ENCODE measurements at places on chromosomes 11 and 22.

DNA sequence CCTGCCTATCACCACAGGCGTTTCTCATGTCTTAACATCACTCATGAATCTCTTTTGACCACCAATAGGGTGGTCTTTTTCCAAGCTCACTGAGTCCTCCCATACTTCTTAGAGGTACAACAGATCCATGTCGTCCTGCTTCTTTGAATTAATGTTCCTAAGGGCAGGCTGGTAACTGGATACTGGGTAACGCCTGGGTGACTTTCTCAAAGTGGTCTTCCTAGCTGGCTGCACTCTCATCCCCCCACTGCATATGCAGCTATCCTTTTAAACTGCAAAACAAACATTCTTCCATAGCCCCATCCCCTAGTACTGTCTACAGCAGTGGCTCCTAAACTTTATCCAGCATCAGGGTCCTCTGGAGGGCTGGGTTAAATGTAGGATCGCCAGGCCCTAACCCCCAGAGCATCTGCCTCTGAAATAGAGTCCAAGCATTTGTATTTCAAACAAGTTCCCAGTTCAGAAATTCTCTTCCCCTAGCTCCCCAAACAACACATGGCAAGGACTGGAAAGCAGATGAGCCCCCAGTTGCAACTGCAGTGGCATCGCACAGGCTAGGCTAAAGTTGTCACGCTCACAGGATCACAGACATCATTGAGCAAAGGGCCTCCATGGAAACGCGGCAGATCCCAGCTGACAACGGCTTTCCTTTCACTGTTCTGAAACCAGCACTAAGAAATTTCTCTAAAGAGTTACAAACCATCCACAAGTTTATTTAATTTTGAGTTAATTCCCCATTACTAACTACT is 204.9 kb downstream of the LARGE1 start:
- no peak overlapping the region for H3K4me3 ChIP-seq
- no peak overlapping the region for H3K27ac ChIP-seq
- H3K27me3 ChIP-seq, result no peaks in the 10 kb centered on the region
- H3K36me3 ChIP-seq, result no peaks in the 10 kb centered on the region
- DNase-seq, result no peak
- H3K4me1 ChIP-seq, result no peaks in the 10 kb centered on the region

GRCh38 chr11:61883327-61883726 is 8.0 kb downstream of the FADS3 start:
- H3K27me3 ChIP-seq, result no peaks in the 10 kb centered on the region
- no peak overlapping the region for H3K27ac ChIP-seq
- H3K4me3 ChIP-seq, result peak overlapping the region; percentile 7
- H3K36me3 ChIP-seq, result no peaks in the 10 kb centered on the region
- peaks cover 2% of the 10 kb centered on the region for H3K4me1 ChIP-seq
- DNase-seq, result no peak

DNA sequence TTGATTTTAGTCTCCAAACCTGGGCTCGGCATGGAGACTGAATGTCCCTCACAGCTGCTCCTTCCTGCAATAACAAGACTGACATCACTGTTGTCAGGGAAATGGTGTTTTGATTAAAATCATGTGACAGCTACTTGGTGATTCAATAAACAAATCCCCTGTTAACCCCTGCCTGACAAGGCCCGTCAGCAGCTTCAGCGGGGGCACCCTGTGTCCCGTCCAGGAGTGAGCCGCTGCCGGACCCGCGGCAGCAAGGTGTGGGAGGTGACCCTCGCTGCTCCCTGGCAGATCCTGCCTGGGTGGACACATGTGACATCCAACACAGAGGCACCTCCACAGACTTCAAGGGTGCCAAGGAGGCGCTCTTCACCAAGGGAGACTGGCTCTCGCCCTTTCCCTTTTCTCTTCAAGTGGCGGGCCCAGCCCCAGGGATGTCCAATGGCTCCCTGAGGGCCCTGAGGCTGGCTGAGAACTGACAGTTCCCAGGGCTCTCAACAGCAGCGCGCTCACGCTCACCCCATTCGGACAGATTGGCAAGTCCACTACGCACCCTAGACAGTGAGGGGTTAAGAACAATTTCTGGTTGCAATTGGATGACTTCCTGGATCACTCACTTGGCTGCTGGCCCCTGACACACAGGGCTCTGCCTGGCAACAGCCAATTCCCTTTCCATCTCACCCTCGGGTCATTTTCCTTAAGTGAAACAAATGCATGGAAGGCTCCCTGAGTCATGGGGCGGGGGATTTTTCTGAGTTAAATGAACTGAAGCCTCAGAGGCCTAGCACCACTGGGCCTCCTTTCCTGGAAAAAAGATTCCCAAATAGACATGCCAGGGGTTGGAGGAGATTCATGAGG is 30.7 kb downstream of the PPP2R1B start:
- H3K27me3 ChIP-seq, result no peaks in the 10 kb centered on the region
- no peak for DNase-seq
- H3K36me3 ChIP-seq, result no peaks in the 10 kb centered on the region
- H3K4me1 ChIP-seq, result peaks cover 9% of the 10 kb centered on the region
- no peak overlapping the region for H3K4me3 ChIP-seq

GRCh38 chr11:126408901-126409619 is 53.6 kb downstream of the ST3GAL4 start:
- no peaks in the 10 kb centered on the region for H3K27me3 ChIP-seq
- H3K4me3 ChIP-seq, result peak overlapping the region; percentile 36
- DNase-seq, result no peak
- H3K4me1 ChIP-seq, result peaks cover 8% of the 10 kb centered on the region
- H3K27ac ChIP-seq, result no peak overlapping the region

DNA sequence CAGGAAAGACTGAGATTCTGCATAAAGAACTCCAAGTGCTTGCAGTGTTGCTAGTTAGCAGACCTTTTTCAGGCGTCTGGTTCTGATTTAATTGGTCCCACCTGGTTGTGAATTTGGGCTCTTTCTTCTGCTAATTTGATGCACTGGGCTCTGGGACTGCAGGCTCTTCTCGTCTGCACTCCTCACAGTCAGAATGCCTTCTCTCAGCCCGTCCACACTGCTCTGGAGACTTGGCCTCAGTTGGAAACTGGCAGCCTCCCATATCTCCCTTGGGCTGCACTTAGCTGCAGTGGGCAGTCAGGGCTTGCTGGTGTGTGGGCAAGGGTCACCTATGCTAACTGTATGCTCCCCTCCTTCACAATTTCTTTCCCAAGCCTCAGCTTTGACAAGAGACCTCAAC is 1.5 kb downstream of the TRIM6 start:
- H3K27me3 ChIP-seq, result peaks cover 21% of the 10 kb centered on the region
- no peak overlapping the region for H3K4me3 ChIP-seq
- H3K36me3 ChIP-seq, result no peaks in the 10 kb centered on the region
- no peak overlapping the region for H3K27ac ChIP-seq
- DNase-seq, result no peak

- no peaks in the 10 kb centered on the region for H3K36me3 ChIP-seq
- H3K27ac ChIP-seq, result no peak overlapping the region
- DNase-seq, result no peak
- peaks cover 2% of the 10 kb centered on the region for H3K4me1 ChIP-seq
Observed at GRCh38 chr11:123797114-123797513, 9.0 kb downstream of the OR6M1 start.

GRCh38 chr11:77171885-77172665 is 44.0 kb downstream of the MYO7A start:
- H3K36me3 ChIP-seq, result no peaks in the 10 kb centered on the region
- no peak for DNase-seq
- H3K27ac ChIP-seq, result no peak overlapping the region

DNA sequence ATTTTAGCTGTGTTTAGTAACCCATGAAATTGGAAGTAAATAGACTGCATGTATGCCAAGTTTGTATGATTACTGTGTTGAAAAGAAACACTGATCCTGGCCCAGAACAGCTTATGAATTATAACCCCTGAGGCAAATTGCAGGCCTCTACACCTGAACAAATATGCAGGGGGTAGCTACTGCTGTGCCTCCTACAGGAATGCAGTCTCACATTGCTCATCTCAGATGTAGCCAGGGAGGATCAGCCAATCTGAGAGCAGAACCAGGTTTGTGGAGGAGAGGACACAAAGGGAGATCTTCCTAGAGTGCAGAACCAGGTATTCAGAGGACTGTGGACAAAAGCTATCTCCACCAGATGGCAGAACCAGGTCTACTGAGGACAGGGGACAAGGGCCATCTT is 442.2 kb upstream of the DDI1 start:
- no peaks in the 10 kb centered on the region for H3K36me3 ChIP-seq
- DNase-seq, result no peak
- H3K4me3 ChIP-seq, result no peak overlapping the region
- H3K4me1 ChIP-seq, result no peaks in the 10 kb centered on the region

GRCh38 chr11:103673773-103674172 is 362.7 kb upstream of the DDI1 start:
- DNase-seq, result no peak
- H3K27ac ChIP-seq, result no peak overlapping the region
- no peaks in the 10 kb centered on the region for H3K36me3 ChIP-seq
- no peak overlapping the region for H3K4me3 ChIP-seq
- H3K27me3 ChIP-seq, result peaks cover 40% of the 10 kb centered on the region
- no peaks in the 10 kb centered on the region for H3K4me1 ChIP-seq

- no peak overlapping the region for H3K4me3 ChIP-seq
- H3K27ac ChIP-seq, result no peak overlapping the region
- no peak for DNase-seq
- H3K4me1 ChIP-seq, result no peaks in the 10 kb centered on the region
Observed at GRCh38 chr11:20688761-20689160, 19.4 kb downstream of the NELL1 start.

GRCh38 chr11:47234669-47235100 is 13.9 kb downstream of the ACP2 start:
- H3K27me3 ChIP-seq, result no peaks in the 10 kb centered on the region
- peak overlapping the region; percentile 76 for H3K4me3 ChIP-seq
- H3K36me3 ChIP-seq, result peaks cover 4% of the 10 kb centered on the region
- H3K27ac ChIP-seq, result peak overlapping the region; percentile 94
- peak; percentile 36 for DNase-seq

- no peak for DNase-seq
- peaks cover 15% of the 10 kb centered on the region for H3K4me1 ChIP-seq
- H3K36me3 ChIP-seq, result no peaks in the 10 kb centered on the region
- peaks cover 63% of the 10 kb centered on the region for H3K27me3 ChIP-seq
- peak overlapping the region; percentile 68 for H3K4me3 ChIP-seq
Observed at GRCh38 chr11:64490562-64491216, 100.3 kb upstream of the SLC22A12 start.

DNA sequence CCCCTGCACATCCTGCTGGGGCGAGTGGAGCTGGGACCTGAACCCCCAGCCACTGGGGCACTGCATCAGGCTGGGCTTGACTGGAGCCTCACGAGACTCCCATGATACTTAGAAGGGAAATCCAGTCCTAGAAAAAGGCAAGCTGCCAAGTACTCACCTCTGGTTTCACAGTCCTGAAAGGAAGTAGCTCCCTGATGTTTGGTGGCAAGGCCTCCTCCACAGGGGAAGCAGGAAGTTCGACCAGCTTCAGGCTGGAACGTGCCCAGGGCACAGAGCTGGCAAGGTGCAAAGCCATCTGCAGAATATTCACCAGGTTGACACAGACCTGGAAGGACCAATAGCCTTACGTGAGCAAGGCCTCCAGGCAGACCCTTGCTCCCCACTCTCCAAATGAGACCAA is 26.8 kb upstream of the NRIP3 start:
- no peak overlapping the region for H3K4me3 ChIP-seq
- H3K27me3 ChIP-seq, result peaks cover 17% of the 10 kb centered on the region
- H3K4me1 ChIP-seq, result no peaks in the 10 kb centered on the region
- peaks cover 3% of the 10 kb centered on the region for H3K36me3 ChIP-seq
- DNase-seq, result no peak

GRCh38 chr11:62930157-62930556 is 9.0 kb upstream of the CHRM1 start:
- H3K27ac ChIP-seq, result no peak overlapping the region
- peaks cover 12% of the 10 kb centered on the region for H3K36me3 ChIP-seq
- no peak for DNase-seq
- peaks cover 8% of the 10 kb centered on the region for H3K4me1 ChIP-seq

DNA sequence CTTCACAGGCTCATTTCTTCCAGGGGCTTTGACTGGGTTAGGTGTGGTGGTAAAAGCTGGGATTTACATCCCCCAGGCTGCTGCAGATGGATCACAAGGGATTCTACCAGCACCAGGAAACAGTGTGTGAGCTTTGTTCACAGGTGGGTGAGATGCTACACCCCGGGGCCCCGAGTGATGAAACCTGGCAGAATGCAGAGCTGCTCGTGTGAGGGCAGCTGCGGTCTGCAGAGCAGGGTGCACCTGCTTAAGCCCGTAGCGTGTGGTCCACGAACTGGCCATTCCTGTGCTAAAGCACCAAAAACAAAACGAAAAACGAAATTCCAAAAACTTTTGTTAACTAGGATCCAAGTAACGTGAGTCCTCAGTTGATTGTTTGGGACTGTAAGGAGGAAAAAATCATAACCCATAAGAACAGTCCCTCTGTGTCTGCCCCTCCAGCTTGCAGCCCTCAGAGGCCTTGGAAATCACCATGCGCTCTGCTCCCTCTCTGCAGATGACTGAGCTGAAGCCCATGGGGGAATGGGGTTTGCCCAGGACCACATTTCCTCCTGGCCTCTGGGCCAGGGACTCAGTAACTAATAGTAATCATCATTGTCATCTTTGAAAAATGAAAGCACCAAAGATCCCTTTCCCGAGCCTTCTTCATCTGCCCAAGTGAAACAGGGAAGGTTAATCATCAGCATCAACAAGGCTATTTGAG is 24.6 kb downstream of the ELF5 start:
- H3K27me3 ChIP-seq, result peaks cover 45% of the 10 kb centered on the region
- no peaks in the 10 kb centered on the region for H3K36me3 ChIP-seq
- no peak overlapping the region for H3K27ac ChIP-seq
- DNase-seq, result no peak
- H3K4me1 ChIP-seq, result peaks cover 3% of the 10 kb centered on the region
- no peak overlapping the region for H3K4me3 ChIP-seq

DNA sequence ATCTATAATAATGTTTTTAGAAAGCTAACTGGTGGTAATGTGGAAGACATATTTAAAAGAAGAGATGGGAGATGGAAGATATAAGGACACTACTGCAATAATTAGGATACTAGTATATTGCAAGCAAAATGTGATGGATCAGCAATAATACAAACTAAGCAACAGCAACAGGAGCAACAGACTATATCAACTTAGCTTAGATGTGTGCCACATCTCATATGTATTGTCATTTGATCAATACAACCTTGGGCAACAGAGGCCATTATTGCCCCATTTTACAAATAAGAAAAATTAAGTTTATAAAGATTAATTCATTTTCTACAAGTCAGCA is 4.2 kb downstream of the FCHSD2 start:
- no peaks in the 10 kb centered on the region for H3K27me3 ChIP-seq
- peaks cover 5% of the 10 kb centered on the region for H3K36me3 ChIP-seq
- no peak for DNase-seq
- H3K4me3 ChIP-seq, result no peak overlapping the region

- no peak overlapping the region for H3K4me3 ChIP-seq
- no peaks in the 10 kb centered on the region for H3K36me3 ChIP-seq
- DNase-seq, result no peak
- H3K27me3 ChIP-seq, result no peaks in the 10 kb centered on the region
- no peak overlapping the region for H3K27ac ChIP-seq
Observed at GRCh38 chr11:64102005-64102738, 63.7 kb downstream of the MACROD1 start.
